HCEC 1CT (cell line): ENCODE measurements at places on chromosomes 4 and X.

- no peak for DNase-seq
Measured at GRCh38 chr4:18105030-18106011, 83.8 kb upstream of the LCORL start.

DNA sequence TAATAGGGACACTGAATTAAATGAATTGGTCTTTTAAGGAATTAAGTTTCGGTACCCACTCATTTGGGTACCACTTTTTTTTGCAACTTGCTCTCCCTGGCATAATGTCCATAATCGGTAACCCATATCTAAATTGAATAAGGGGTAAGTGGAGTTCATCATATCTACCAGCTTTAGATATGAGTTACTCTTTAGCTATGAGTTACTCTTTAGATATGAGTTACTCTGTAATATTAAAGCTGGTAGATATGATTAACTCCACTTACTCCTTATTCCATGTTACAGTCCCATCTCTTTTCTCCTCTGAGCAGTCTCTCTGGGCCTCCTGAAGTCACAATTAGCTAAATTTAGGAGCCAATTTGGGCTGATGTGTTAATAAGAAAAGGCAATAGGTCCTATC, 85.7 kb downstream of the TEX13C start:
- no peak for DNase-seq

DNA sequence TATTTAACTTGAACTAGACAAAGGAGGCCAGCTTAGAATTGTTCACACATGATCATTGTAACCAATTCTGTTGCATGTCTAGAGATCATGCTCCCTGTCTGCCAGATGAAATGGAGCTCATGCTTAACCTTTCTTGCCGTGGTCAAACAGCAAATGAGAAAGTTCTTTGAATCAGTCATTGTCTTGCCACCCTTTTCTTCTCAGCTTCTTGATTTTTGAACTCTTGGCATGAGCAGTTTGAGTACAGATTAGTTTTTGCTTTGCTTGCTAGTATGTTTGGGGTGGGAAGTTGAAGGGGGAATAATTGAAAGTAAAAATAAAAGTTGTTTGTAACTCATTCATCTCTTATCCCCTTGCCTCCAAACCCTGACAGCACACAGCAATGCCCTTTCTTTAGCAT, 4.7 kb downstream of the MTM1 start:
- DNase-seq: no peak

DNA sequence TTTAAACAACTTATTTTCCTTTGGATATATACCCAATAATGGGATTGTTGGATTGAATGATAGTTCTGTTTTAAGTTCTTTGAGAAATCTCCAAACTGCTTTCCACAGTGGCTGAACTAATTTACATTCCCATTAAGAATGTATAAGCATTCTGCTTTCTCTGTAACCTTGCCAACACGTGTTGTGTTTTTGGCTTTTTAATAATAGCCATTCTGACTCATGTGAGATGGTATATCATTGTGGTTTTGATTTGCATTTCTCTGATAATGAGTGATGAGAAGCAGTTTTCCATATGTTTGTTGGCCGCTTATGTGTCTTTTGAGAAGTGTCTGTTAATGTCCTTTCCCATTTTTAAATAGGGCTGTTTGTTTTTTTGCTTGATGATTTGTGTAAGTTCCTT, 155.6 kb upstream of the PITX2 start:
- DNase-seq: no peak

DNA sequence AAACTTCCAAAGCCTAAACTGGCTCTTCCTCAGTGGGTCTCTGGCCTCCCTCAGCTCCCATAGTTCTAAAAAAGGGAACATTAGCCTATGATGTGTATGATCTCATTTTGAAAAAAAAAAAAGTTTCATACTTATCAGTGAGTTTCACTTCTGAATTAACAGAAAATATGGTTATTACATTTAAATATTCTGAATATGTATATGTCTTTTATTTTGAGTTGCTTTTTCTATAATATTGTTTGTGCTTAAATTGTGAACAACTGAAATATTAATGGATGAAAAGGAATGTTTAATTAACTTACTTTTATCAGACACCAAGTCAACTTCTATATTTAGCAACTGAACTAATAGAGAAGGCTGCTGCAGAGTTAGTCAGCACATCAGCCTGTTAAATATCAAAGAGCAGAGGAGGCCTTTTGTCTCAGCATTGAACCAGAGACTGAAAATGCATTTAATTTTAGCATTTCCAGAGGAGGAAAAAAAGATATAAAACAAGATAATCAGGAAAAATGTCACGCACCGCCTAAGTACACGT, 20.4 kb upstream of the FHL1 start:
- no peak for DNase-seq

DNA sequence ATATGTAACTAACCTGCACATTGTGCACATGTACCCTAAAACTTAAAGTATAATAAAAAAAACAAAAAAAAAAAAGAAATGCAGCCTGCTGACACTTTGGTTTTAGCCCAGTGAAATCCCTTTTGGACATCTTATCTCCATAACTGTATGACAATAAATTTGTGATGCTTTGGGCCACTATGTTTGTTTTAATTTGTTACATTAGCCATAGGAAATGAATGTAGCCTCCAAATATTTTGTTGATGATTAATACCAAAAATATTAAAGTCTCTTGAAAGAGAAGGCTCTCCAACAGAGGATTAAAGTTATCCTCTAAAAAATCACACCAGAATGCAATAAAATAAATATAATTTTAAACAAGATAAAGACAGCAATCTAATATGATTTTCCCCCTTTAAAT, 852.7 kb upstream of the SLIT2 start:
- peak; percentile 67 for DNase-seq

- no peak for DNase-seq
Measured at GRCh38 chr4:15781427-15782095, 3.4 kb downstream of the CD38 start.

- no peak for DNase-seq
Measured at GRCh38 chr4:166146806-166147540, 273.9 kb downstream of the TLL1 start.

DNA sequence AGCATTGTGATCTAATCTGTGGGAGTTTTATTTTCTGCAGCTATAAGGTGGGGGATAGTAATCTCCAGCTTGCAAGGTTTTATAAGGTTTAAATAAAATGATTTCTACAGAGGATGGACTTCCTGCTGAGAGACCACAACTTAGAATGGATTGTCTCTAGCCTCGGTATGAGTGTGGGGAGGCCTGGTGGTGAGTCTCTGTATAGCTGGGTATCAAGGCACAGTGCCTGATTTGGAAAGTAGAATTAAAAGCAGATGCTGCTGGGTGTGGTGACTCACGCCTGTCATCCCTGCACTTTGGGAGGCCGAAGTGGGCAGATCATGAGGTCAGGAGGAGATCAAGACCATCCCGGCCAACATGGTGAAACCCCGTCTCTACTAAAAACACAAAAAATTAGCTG, 162.0 kb upstream of the GATB start:
- DNase-seq: peak; percentile 71

GRCh38 chrX:45803383-45803921, 602.8 kb upstream of the DIPK2B start:
- DNase-seq: peak; percentile 91

GRCh38 chrX:8037593-8038348, 110.6 kb upstream of the PNPLA4 start:
- DNase-seq: no peak

DNA sequence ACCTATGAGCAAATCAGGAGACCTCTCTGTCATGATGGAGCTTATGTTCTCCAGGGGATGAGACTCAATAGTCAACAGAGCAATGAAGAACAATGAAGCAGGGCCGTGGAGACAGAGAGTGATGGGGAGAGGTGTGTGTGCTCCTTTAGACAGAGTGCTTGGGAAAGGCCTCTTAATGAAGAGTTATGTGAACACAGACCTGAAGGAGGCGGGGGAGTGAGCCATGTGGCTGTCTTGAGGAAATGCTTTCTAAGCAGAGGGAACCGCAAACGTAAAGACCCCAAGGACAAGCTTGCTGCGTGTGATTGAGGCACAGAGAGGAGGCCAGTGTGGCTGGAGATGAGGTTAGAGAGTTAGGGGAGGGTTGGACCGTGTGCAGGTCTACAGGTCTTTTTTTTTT, 53.1 kb downstream of the CHRNA9 start:
- no peak for DNase-seq

DNA sequence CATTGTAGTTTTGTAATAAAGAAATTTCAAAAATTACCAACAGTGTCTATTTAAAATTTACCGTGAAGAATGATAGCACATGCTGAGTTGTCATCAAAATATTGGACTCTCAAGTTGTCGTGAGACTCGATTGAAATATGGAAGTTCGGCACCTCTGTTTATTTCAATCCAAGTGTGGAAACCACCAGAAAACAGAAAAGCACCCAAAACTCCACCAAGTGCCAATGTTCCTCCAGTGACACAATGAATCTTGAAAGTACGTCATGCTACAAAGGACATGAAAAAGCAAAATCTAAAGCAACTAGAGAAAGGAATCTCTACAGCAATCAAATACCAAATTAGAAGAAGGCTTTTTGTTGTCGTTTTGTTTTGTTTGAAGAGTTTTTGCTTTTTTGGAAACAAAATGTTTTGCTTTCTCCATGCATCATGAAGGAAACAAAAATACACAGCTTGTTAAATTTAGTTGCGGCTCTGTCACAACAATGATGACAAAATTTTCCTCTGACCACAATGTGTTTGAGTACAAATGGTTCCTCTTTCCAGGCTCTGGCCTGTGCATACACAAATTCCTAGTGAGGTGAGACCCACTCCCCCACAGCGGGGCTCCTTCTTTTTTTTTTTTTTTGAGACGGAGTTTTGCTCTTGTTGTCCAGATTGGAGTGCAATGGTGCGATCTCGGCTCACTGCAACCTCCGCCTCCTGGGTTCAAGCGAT, 9.6 kb upstream of the IL13RA1 start:
- DNase-seq: no peak

- DNase-seq: no peak
Measured at GRCh38 chrX:114178126-114178525, 405.8 kb upstream of the HTR2C start.
